ENCODE measurements at places on chromosomes 7 and 10.
A peak's percentile ranks its signal among the peaks of the same experiment; 100 is the strongest.

GRCh38 chr7:100965723-100966541 is 3.4 kb upstream of the MUC12 start:
- peak; percentile 63 for DNase-seq

- DNase-seq = no peak
Observed at GRCh38 chr7:693280-693679, 33.2 kb upstream of the DNAAF5 start.

DNA sequence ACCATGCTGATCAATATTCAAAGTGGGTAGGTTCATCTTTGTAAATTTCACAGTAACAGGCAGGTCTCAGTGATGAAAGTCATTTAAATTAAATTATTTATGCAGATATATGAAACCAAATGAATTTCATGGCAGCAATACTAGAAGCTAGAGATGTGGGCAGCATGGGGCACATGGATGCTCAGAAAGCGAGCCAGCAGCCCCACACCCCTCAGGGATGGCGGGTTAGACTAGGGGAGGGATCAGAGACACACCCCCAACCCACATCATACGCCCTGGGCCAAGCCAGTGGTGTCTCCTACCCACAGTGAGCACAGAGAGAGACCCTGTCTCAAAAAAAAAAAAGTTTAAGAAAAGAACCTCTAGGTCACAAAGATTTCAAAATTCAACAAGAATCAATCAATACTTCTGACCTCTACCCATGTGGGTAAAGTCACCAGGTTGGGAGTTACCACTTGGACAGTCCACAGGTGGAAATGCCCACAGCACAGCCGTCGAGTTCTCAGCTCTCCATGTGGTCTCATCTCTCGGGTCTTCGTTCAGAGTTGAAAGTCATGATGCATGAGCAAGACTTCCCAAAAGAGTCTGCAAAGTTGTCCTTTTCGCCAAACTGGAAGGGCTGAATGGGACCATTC is 79.3 kb upstream of the PPP2R2D start:
- DNase-seq = no peak

- no peak for DNase-seq
Observed at GRCh38 chr7:106169821-106170610, 57.9 kb upstream of the SYPL1 start.

GRCh38 chr7:55325371-55325792 is 39.8 kb upstream of the LANCL2 start:
- DNase-seq = no peak
